ENCODE measurements at places on chromosomes 7 and 10. TPM values are rescaled to one million over a fixed set of nuclear protein-coding genes. Genes with fewer than 3 reads are reported as not detected.

DNA sequence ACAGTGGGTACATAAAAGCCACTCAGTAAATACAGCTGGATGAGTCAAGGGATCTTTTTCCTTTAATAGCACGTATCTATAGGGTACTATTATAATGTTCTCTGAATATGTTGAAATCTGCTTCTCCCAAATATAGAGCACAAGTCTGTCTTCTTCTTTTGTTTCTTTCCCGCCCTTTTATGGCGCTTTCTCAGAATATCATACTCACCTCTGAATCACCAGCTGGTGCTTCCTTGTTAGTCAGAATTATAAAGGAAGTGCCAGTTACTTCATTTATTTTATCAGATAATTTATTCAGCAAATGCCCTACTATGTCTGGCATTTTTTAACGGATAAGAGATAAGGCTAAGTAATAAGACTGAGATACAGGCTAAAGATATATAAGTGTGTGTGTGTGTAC, 772.9 kb downstream of the SORCS3 start:
- H3K27ac ChIP-seq, result no peak overlapping the region
- DNase-seq, result no peak
- H3K27me3 ChIP-seq, result no peaks in the 10 kb centered on the region
- H3K36me3 ChIP-seq, result no peaks in the 10 kb centered on the region
- no peaks in the 10 kb centered on the region for H3K4me1 ChIP-seq

- no peak for DNase-seq
- H3K4me1 ChIP-seq, result peaks cover 21% of the 10 kb centered on the region
- peak within 1 kb of the TSS; percentile 40 for H3K4me3 ChIP-seq
- H3K36me3 ChIP-seq, result no peaks in the 10 kb centered on the region
- no peaks in the 10 kb centered on the region for H3K27me3 ChIP-seq
- H3K27ac ChIP-seq, result peak within 1 kb of the TSS; percentile 90
Observed at GRCh38 chr10:86958116-86958900, at the start of gene SNCG. Gene SNCG (plus strand): TSS chr10:86958599. CDS start chr10:86958698, 99 bp downstream.

CTAGE8 gene
- 1.5 TPM for total RNA-seq

HMX3 gene
- total RNA-seq, result not detected

ARMC3 gene
- 5.5 TPM for total RNA-seq

HOXA10 gene
- not detected for total RNA-seq

All from upper lobe of left lung (tissue), 6 donors.